ENCODE measurements at places on chromosomes 6 and 20. TPM values are rescaled to one million over a fixed set of nuclear protein-coding genes. Genes with fewer than 3 reads are reported as not detected.

DNA sequence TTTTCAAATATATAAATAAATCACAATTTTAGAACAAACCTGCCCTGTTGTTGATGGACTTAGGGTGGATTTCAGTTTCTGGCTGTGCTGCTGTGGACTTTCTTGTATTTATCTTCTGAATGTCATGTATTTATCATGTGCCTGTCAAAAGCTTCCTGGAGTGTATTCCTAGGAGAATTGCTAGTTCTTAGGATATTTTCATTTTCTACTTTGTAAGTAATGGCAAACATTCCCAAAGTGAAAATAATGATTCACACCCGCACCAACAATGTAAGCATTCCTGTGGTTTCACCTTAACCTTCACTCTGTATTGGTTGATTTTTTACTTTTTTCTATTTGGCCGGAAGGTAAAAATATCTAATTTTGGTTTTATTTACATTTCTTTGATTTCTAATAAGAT lies 387.8 kb downstream of the SMOC2 start:
- peak; percentile 11 for DNase-seq

GRCh38 chr6:136318676-136319075 lies 29.0 kb upstream of the BCLAF1 start:
- DNase-seq: no peak

DNA sequence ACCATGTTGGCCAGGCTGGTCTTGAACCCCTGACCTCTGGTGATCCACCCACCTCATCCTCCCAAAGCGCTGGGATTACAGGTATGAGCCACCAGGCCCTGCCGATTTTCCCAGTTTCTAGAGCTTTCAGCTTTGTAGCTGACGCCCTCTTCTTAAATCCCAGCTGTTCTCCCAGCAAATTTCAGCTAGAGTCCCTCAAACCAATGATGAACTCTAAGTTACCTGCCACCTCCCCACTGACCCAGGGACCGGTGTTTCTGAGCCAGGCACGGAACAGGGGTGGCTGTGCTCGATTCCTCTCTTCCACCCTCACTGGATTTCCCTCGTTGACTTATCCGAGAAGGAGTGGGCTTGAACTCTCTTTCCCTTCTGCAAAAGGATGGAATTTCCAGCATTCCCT lies 39.1 kb downstream of the SUN5 start:
- no peak for DNase-seq

GRCh38 chr6:160791981-160792418 lies 90.0 kb downstream of the PLG start:
- peak; percentile 74 for DNase-seq

DNA sequence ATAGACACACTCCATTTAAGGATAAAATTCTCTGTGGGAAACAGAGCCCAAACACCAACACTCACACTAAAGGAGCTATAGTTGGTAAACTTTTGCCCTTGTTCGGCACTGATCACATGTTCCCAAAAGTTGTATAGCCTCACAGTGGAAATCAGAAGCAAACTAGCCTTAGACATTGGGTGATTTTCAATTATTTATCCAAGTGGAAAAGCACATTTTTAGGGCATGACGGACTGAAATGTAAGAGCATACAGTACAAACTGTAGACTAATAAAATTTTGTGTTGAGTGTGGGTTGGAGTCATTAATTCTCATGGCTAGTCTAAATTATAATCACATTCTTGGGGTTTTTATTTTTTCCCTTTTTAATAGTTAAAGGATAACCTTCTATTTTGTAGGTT lies 202.4 kb downstream of the MOXD1 start:
- DNase-seq: no peak

DNA sequence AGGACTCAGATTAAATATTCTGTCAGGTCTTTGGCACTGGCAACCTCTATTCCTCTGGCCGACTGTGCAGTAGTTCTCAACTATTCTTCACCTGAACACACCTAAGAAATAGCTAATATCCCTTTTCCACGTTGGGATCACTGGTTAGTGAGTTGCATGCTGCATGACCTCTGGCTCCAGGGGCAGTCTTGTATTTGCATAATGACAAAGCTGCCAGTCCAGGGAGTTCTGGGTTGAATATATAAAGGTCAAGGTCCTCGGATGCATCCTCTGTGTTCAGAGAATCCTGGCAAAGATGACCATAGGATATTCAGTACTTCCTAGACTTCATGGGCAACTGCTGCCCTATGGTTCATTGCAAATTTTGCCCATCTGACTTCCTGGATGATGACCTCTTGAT lies 131.2 kb downstream of the DNAH8 start:
- no peak for DNase-seq

DNA sequence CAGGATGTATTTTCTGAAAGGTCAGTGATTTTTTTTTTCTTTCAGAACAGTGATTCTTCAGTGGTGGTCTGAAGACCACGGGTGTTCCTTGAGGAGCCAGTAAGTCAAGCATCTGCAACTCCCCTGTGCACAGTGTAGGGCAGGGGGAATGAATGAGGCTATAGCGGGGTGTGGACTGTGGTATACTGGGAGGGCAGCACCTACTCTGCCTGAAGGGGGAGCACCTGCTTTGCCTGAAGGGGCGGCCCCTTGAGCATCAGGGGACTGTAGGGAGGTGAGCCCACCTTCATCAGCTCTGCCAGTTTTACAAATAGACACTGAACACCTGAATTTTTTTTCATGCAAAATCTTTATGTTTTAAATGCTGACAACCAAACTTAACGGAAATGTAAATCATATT lies 77.5 kb upstream of the RIPOR2 start:
- DNase-seq: no peak

DNA sequence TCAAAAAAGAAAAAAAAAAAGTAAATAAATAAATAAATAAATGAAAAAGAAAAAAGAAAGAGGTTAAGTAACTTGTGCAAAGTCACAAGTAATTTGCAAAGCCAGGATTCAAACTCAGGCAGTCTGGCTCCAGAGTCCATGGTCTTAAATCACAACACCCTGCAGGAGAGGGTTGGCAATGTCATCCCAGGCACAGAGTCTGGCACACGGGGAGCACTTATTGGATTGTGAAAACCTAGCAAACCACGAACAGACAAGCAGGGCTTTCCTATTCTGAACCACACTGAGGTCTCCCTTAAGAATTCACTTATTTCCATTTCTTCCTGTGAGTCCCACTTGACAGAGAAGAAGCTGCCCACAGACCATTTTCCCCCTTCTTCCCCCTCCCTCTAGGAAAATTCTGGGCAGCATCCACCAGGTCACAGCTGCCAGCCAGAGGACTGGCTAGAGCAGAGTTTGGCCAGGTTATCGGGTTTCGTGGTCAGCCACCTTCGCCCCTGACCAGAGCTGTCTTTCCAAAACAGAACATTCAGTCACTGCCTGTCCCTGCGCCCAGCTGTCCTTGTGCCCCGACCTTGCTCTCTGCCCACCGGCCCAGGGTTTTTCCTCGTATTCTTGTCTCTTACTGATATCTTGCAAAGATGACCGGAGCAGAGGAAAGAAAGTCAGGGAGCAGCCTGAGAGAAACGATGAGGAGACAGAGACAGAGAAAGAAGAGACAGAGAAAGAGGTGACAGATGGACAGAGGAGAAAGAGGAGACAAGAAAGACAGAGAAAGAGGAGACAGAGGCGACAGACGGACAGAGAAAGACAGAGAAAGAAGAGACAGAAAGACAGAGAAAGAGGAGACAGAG lies 106.4 kb upstream of the PTPN1 start:
- DNase-seq: no peak

DNA sequence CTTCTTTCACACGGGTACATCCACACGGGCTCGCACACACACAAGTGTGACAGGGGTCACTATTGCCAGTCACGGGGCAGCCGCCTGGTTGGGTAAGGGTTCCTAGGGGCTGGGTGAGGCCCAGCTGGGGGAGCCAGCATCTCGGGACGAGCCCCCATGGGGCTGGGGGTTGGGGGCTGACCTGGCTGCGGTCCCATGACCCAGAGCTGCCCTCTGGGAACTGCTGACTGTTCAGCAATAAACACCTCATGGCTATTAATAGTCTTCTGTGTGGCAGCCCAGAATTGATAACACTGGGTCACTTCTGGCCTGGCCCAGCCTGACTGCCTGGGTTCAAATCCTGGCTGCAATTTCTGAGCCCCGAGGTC lies 23.8 kb downstream of the VEGFA start:
- DNase-seq: no peak

DNA sequence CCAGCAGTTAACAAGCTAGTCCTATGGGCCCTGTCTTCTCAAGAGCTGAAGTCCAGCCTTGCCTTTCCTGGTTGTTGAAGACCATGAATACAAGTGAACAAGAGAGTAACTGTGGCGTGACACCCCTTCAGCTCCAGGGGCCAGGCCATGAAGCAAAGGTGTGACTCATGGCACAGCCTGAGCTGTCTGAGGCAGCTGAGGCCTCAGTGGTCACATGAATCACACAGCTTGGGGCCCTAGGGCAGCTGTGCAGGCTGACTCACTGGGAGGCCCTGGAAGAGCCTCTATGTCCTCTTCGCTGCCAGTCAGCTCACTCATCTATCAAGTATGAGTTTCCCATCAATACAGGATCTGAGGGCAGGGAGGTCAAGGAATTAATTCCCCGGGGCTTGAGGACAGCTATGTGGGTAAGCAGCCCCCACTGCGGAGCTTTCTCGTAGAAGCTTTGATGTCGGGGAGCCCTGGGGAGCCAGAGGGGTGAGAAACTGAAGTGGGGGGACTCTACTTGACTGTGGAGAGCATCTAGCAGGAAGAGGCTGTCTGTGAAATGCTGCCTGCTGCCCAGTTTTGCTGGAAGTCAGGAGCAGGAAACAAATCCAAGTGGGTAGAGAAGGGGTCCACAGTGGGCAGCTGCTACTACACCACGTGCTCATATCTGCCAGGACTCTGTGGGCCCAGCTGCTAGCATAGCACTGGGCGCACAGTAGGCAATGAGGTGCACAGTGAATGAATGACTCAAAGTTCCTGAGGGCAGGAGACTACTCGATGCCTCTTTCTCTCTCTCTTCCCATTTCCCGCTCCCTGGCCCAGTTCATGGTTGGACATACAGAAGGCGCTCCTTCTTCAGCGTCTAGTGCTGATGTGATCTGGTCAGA lies 13.7 kb upstream of the FAM83C start:
- DNase-seq: peak; percentile 99

DNA sequence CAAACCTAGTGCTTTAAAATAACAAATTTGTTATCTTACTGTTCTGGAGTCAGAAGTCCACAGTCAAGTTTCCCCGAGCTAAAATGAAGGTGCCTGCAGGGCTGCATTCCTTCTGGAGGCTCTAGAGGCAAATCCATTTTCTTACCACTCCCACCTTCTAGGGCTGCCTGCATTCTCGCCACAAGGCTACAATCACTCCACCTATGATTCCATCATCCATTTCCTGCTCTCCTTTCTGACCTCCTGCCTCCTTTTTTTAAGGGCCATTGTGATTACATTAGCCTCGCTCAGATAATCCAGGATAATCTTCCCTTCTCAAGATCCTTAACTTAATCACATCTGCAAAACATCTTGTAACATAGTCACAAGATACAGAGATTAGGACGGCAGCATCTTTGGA lies 42.4 kb upstream of the SIRT5 start:
- no peak for DNase-seq

- DNase-seq: peak; percentile 50
These were observed 1.8 kb downstream of the CTSA start for GRCh38 chr20:45892828-45893500.

DNA sequence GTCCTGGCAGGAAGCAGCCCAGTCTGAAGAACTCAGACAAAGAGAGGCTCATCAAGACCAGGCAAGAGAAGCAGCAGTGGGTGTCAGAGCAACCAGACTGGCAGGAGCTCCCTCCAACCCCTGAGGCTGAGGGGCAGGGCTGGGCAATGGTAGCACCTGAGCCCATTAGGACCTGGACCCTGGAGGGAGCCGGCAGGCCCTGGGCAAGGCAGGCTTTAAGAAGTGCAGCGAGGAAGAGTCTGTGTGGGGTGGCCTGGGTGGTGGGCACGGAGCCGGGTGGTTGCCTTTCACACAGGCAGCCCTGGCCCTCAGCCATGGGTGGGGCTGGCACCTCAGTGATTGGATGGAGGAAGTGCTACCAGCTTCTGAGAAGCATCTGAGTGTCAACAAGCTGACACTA lies 33.1 kb upstream of the IRF4 start:
- no peak for DNase-seq

- no peak for DNase-seq
These were observed 46.0 kb upstream of the NAA20 start for GRCh38 chr20:19971116-19971515.

GRCh38 chr20:23077277-23077676 lies 8.8 kb downstream of the CD93 start:
- no peak for DNase-seq

GRCh38 chr6:19578481-19578880 lies 258.7 kb upstream of the ID4 start:
- no peak for DNase-seq

DNA sequence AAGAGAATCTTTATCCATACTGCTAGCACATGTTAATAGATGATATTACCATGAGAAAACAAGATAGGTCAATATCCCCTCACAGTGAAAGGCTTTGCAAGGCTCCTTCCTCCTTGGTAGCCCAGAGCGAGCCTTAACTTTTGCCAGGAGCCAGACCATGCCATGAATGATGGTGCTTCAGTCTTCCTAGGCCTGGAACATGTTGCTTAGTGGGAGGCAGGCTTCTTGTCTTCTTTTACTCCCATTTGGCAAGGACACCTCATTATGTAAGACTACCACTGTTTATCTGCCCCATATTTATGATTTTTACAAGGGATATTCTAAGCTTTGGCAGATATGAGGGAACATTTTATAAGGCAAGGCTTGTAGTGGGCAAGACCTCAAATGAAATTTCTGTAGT lies 90.8 kb downstream of the GJA1 start:
- no peak for DNase-seq

- no peak for DNase-seq
These were observed 23.5 kb upstream of the SMIM29 start for GRCh38 chr6:34272013-34272926.

DNA sequence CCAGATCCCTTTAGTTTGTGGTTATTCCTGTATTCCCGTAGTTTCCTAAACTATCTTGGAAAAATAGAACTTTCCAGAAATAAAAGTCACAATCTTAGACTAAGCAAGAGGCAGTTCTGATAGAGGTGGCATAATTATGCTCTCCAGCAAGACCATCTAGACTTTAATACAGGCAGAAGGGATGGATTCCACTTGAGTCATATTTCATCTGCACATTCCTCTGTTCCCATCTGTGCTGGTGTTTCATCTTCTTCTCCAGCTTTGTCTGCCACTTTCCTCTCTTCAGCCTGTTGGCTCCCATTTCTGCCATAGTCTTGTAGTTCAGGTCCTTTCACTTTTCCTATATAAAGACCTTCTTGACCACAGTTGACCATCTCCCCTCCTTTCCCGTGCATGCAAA lies 102.9 kb downstream of the SOBP start:
- DNase-seq: no peak

- peak; percentile 39 for DNase-seq
These were observed 19.5 kb upstream of the RALGAPA2 start for GRCh38 chr20:20731945-20732296.

Gene PACSIN1
- polyA plus RNA-seq: not detected

Gene BMP2
- 3.3 TPM for polyA plus RNA-seq

Gene SLC17A4
- not detected for polyA plus RNA-seq

Gene CFAP206
- 0.10 TPM for polyA plus RNA-seq

Gene RAB32
- 96.0 TPM for polyA plus RNA-seq

Gene TRDN
- polyA plus RNA-seq: not detected

Gene GPR63
- polyA plus RNA-seq: 0.91 TPM

Gene LST1
- polyA plus RNA-seq: 0.20 TPM

Gene SLC22A1
- polyA plus RNA-seq: 0.15 TPM

Gene TINAG
- polyA plus RNA-seq: not detected

Gene GJA10
- polyA plus RNA-seq: not detected

Gene C20orf202
- polyA plus RNA-seq: not detected

Gene RFX6
- not detected for polyA plus RNA-seq

Gene HMGCLL1
- not detected for polyA plus RNA-seq

Gene ZNF334
- polyA plus RNA-seq: 1.6 TPM

Gene CST5
- polyA plus RNA-seq: not detected
